ENCODE measurements at places on chromosomes 2 and 18.

- DNase-seq: no peak
Measured at GRCh38 chr18:38956068-38956467, 1390.5 kb upstream of the CELF4 start.

DNA sequence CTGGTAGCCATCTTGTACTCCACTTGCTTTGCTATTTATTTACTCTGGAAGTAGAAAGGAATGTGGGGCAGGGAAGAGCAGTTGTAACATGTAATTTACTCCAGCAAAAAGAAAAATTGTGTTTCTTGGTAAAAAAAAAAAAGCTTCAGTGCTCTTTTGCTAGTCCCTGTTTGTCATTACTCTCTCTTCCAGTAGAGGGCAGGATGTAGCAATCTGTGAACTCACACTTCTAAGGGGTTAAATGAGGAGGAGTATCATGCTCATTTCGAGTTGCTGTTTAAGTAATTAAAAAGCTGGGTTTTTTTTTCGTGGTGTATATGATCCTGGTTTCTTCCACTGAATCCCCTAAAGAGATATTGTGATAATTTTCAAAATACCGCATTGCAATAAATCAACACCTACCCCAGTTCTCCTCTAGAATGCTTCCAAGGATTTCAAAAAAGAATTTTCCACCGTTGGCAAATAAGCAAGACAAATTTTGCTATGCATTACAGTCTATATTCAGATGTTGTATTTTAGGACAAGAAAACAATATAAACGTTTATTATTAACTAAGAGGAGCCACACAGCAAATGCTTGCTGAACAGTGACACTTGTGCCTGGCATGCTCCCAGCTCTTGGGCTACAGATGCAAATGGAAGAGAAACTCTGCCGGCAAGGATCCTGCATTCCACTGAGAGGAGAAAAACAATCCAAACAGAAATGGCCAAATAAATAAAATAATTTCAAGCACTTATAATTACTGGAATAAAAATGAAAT lies 261.6 kb downstream of the ASXL3 start:
- no peak for DNase-seq

- peak; percentile 40 for DNase-seq
Measured at GRCh38 chr2:101295895-101296294, 12.6 kb downstream of the RNF149 start.

GRCh38 chr2:98295721-98296414 lies 50.4 kb upstream of the CNGA3 start:
- no peak for DNase-seq

GRCh38 chr2:130378898-130379214 lies 23.0 kb downstream of the PTPN18 start:
- DNase-seq: no peak

DNA sequence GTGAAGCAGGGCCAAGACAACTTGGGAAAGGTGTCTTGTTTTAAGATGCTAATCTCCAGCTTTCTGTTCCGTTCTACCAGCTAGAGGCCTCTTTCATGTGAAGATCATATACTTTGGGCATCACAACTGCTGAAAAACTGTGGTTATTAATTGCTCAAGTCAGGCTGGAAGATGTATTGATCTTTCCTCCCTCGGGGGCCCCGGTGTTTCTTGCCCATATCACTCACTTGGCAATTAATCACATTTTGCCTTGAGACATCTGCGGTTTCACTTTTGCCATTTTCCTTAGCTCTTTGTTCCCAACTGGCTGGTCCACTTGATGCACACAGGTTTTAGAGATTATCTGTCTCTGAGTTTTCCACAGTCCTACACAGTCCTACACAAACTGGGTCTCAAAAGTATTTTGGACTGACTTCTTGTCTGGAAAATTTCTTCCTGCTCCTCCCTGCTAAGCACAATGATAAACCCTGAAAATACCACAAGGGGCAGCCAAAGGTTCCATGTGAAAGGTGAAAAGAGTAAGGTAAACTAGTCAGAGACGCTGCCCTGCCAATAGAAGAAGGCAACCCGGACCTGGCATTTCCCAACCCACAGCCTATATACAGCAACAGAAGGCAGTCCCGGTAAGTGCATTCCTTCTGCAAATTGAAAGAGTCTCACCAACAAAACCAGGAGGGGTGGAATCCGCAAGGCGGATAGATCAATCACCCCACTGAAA lies 181.0 kb downstream of the AFF3 start:
- no peak for DNase-seq

- no peak for DNase-seq
Measured at GRCh38 chr18:44386401-44386800, 294.3 kb upstream of the SETBP1 start.

DNA sequence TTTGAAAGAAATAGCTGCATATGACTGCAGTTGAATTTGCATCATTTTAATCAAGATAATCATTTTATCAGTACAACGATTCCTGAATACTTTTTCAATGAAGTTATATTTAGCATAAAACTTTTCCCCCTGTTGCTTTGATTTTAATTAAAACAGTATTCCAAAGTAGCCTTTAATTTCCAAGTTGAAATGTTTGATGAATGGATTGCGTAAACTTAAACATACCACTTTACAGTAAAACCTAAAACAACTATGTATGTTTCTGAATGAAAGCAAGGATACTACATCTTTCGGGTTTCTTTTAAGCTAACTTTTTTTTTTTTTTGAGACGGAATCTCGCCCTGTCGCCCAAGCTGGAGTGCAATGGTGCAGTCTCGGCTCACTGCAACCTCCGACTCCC lies 1.4 kb downstream of the SPAST start:
- no peak for DNase-seq

DNA sequence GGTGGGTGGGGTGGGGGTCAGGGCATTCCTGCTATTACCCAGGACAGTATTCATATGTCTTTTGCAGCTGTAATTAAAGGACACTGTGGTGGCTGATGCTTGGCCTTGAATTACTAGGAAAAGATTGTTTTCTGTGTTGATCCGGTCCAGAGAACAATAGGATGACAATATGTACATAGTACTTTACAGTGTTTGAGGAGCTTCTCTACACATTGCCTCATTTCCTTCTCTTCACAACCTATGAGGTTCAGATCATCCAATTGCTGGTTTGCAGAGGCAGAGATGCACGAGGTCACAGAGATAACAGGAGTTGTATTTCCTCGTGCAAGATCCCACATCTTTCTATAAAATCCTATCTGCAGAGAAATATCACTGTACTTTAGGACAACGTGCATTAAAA lies 119.5 kb downstream of the LIPG start:
- no peak for DNase-seq

- DNase-seq: no peak
Measured at GRCh38 chr2:158487419-158487818, 30.7 kb downstream of the PKP4 start.

DNA sequence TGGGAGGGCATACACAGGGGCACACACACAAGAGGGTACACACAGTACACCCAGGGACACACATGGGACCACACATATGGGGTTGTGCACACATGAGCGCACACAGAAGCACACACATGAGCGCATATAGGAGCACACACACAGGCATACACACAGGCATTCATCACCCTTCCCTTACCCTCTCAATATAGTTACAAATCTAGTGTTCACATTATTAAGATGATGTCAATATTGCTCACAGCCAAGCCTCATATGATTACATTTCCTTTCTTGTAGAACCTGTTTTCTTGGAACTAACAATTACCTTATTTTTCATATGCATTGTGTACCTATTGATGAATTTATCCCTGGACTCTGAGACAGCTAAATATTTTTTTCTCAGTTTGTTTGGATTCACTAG lies 156.7 kb downstream of the FHOD3 start:
- DNase-seq: no peak

DNA sequence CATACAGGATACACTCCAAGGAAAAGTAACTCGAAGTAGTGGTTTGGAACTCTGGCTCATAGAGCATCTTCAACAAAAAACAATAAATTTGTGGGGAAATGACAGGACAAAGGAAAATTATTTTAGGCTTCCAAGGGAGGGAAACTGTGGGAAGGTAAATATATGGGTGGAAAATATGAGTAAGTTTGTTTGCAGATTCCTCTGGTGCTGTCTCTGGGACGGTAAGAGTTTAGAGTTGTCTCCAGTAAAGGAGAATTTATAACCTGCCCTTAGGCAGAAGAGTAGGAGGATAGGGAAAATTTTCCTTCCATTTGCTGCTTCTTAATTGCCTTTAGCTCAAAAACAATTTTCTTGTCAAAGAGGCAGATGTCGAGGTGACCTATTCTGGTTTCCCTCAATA lies 19.3 kb downstream of the HNMT start:
- no peak for DNase-seq

DNA sequence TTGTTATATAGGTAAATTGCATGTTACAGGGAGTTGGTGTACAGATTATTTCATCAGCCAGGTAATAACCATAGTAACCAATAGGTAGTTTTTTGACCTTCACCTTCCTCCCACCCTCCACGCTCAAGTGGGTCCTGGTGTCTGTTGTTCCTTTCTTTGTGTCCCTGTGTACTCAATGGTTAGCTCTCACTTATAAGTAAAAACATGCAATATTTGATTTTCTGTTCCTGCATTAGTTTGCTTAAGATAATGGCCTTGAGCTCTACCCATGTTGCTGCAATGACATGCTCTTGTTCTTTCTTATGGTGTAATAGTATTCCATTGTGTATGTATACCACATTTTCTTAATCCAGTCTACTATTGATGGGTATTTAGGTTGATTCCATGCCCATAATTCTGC lies 233.7 kb upstream of the EPC2 start:
- no peak for DNase-seq

Measured in BJ (cell line).